Activated CD4-positive, alpha-beta T cell treated with anti-CD3 and anti-CD28 coated beads, Interleukin-2, amount 50 U/mL, for 48 hours (primary cell): ENCODE measurements at places on chromosomes 4 and X.

GRCh38 chr4:189215574-189215973 is 725.1 kb upstream of the FRG1 start:
- no peak for DNase-seq

- no peak for DNase-seq
These were observed 198.6 kb downstream of the CEP135 start for GRCh38 chr4:56147371-56147770.

DNA sequence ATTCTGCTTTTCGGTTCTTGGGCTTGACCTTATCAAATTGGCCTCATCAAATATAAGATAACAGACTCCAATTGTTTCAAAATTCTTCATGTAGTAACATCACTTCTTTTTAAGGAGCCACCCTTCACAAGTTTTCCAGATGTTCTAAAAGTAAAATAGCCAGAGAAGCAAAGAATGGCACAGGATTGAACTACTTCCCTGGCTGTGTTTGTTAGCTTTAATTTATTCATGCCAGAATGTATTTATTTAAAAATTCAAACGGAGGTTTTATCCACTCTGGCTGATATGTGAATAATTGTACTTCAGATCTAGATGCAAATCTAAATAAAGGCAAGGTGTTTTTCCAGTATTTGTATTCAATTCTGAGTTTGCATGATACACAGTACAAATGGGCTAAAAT is 581.3 kb upstream of the TENM3 start:
- DNase-seq: no peak

- DNase-seq: no peak
These were observed 17.9 kb upstream of the SLC34A2 start for GRCh38 chr4:25637581-25638220.
